Spleen (tissue), 13 donors: ENCODE measurements at places on chromosomes 4 and X. TPM values are rescaled to one million over a fixed set of nuclear protein-coding genes. Genes with fewer than 3 reads are reported as not detected.

DNA sequence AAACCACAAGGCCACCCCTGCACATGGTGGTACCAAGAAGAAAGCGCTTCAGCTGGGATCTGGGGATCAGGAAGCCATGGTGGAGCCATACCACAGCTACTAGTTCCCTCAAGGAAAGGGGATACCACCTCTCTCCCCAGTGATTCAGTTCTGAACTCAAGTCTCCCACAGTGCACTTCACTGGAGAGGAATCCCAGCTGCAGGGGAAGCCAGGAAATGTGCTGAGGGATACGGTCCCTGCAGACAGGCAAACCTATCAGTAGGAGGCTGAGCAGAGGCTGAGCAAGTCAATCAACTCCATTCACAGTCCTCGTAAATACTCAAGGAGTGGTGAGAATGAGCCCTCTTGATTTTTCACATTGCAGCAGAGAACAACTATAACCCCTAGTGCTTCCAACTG, 11.0 kb downstream of the TMEM192 start:
- H3K27ac ChIP-seq, result no peak overlapping the region
- DNase-seq, result no peak
- no peaks in the 10 kb centered on the region for H3K27me3 ChIP-seq
- no peak overlapping the region for H3K4me3 ChIP-seq
- no peaks in the 10 kb centered on the region for H3K36me3 ChIP-seq

DNA sequence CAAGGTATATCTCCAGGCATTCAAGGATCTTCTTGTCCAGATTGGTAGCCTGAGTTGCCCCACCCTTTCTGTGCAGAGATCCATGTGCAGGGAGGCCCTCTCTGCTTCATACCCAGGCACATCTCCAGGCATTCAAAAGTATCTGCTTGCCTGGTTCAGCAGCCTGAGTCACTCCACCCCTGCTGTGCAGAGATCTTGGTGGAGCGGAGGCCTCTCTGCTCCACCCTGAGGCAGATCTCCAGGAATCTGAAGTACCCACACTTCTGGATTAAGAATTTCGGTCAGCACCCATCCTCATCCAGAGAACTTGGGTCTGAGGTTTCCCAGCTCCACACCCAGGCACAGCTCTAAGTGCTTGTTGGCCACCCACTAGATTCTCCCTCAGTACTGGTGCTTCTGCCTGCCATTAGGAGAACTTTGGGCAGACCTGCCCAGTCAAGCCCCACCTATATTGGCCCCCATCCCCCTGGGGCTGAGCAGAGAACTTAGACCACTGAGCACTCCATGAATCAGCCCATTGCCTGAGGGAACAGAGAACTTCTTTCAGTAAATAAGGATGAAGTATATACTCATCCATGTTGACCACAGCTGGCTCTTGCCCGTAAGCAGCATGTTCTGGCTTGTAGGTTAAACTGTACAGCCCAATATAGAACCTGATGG, 199.5 kb upstream of the ZCCHC13 start:
- no peak overlapping the region for H3K27ac ChIP-seq
- H3K4me3 ChIP-seq, result no peak overlapping the region
- no peak for DNase-seq
- no peaks in the 10 kb centered on the region for H3K27me3 ChIP-seq
- H3K4me1 ChIP-seq, result no peaks in the 10 kb centered on the region

Gene STS
- total RNA-seq, result 11.9 TPM

GRCh38 chrX:290476-291166, 9.4 kb downstream of the PLCXD1 start:
- DNase-seq, result peak; percentile 70
- H3K27ac ChIP-seq, result no peak overlapping the region
- H3K4me3 ChIP-seq, result no peak overlapping the region
- peaks cover 73% of the 10 kb centered on the region for H3K36me3 ChIP-seq

DNA sequence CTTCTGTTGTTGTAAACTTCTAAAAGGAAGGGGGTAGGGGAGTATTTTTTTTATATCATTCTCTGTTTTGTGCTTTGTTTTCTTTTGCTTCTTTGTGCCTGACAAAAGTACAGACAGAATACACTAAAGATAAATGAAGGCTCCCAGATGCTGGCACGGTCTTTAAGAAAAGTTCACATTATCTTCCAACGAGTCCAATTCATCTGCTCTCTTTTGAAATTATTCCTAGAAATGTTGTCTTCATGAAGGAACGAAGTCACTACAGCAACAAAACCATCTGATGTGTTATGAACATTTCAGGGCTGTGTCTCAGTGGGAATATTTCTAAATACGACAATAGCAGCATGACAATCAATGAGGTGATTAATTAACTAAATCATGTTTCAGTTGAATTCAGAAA, 813.8 kb upstream of the HTR2C start:
- no peak overlapping the region for H3K27ac ChIP-seq
- H3K27me3 ChIP-seq, result no peaks in the 10 kb centered on the region
- no peaks in the 10 kb centered on the region for H3K36me3 ChIP-seq
- DNase-seq, result no peak

Gene S100P
- 34.7 TPM for total RNA-seq

- H3K36me3 ChIP-seq, result no peaks in the 10 kb centered on the region
- no peaks in the 10 kb centered on the region for H3K27me3 ChIP-seq
- H3K4me3 ChIP-seq, result no peak overlapping the region
Measured at GRCh38 chr4:142142366-142143054, 506.1 kb downstream of the IL15 start.

DNA sequence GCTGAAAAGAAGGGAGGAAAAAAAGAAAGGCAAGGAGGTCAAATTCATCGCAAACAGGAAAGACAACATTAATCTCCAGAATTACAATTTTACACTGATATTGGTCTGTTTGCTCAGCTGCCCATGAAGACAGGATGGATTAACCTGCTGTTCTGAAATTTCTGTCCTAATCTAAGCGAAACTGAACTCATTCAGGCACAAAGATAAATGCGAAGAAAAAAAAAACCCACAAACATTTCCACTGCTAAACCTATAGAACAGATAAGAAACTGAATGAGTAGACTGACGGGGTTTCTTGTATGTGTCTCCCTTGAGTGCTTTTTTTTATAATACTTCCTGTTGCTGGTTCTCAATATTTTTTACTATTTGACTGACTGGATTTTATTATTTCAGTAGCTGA, 251.8 kb upstream of the FTHL17 start:
- H3K4me1 ChIP-seq, result no peaks in the 10 kb centered on the region
- H3K4me3 ChIP-seq, result no peak overlapping the region
- no peak overlapping the region for H3K27ac ChIP-seq
- DNase-seq, result no peak

- no peaks in the 10 kb centered on the region for H3K27me3 ChIP-seq
- no peak overlapping the region for H3K4me3 ChIP-seq
- no peaks in the 10 kb centered on the region for H3K36me3 ChIP-seq
- no peaks in the 10 kb centered on the region for H3K4me1 ChIP-seq
- H3K27ac ChIP-seq, result no peak overlapping the region
- no peak for DNase-seq
Measured at GRCh38 chr4:8613421-8614364, 21.1 kb downstream of the CPZ start.

- DNase-seq, result no peak
- no peak overlapping the region for H3K27ac ChIP-seq
- peaks cover 4% of the 10 kb centered on the region for H3K27me3 ChIP-seq
- H3K36me3 ChIP-seq, result no peaks in the 10 kb centered on the region
- H3K4me1 ChIP-seq, result no peaks in the 10 kb centered on the region
- no peak overlapping the region for H3K4me3 ChIP-seq
Measured at GRCh38 chrX:137792214-137792613, 226.3 kb downstream of the ZIC3 start.

DNA sequence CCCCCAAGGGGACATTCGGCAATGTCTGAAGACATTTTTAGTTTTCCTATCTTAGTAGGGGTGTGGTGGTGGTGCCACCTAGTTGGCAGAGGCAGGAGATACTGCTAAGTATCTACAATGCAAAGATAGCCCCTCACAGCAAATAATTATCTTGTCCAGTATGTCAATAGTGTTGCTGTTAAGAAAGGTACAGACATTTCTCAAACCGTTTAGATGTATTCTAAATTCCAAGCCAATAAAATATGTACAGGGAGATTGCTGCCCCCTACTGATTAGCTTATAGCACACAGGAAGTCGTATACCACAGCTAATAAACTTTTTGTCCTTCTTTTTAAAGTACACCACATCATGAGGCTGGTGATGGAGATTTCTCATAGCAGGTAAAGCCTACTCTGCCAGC, 260.5 kb downstream of the TMA16 start:
- no peak for DNase-seq
- H3K36me3 ChIP-seq, result no peaks in the 10 kb centered on the region
- no peaks in the 10 kb centered on the region for H3K27me3 ChIP-seq
- no peak overlapping the region for H3K4me3 ChIP-seq

DNA sequence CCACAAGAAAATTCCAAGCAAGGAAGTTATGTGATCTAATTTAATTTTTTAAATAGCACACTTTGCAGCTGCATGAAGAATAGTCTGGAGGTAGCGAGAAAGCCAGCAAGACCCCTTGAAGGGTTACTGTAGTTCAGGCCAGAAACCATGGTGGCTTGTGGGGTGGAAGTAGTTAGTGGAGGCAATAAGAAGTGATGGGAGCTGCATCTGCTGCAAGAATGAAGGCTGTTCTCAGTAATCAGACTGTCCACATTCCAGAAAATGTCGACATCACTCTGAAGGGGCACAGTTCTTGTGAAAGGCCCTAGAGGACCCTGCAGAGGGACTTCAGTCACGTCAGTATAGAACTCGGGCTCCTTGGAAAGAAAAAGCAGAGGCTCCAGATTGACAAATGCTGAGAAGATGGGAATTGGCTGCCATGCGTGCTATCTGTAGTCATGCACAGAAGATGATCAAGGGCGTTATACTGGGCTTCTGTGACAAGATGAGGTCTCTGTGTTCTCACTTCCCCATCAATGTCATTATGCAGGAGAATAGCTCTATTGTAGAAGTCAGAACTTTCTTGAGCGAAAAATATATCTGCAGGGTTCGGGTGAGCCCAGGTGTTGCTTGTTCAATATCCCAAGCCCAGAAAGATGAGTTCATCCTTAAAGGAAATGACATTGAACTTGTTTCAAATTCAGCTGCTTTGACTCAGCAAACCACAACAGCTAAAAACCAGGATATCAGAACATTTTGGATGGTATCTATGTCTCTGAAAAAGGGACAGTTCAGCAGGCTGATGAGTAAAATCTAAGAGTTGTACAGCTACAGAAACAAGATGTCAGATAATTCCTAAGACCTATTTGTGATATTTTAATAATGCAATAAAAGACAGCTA, 254.2 kb downstream of the CBR4 start:
- no peaks in the 10 kb centered on the region for H3K36me3 ChIP-seq
- no peaks in the 10 kb centered on the region for H3K27me3 ChIP-seq
- H3K4me1 ChIP-seq, result no peaks in the 10 kb centered on the region
- H3K4me3 ChIP-seq, result no peak overlapping the region

- H3K4me3 ChIP-seq, result no peak overlapping the region
- no peak for DNase-seq
- no peaks in the 10 kb centered on the region for H3K36me3 ChIP-seq
- H3K27me3 ChIP-seq, result no peaks in the 10 kb centered on the region
Measured at GRCh38 chrX:16601885-16602284, 48.1 kb upstream of the S100G start.

- no peaks in the 10 kb centered on the region for H3K4me1 ChIP-seq
- no peak for DNase-seq
- H3K27ac ChIP-seq, result no peak overlapping the region
- H3K27me3 ChIP-seq, result no peaks in the 10 kb centered on the region
- H3K36me3 ChIP-seq, result peaks cover 4% of the 10 kb centered on the region
- no peak overlapping the region for H3K4me3 ChIP-seq
Measured at GRCh38 chrX:53383376-53384076, 38.9 kb downstream of the SMC1A start.

Gene COX7B
- total RNA-seq, result 151 TPM

GRCh38 chrX:41265615-41266014, 68.3 kb upstream of the DDX3X start:
- H3K4me3 ChIP-seq, result no peak overlapping the region
- no peaks in the 10 kb centered on the region for H3K36me3 ChIP-seq
- H3K27me3 ChIP-seq, result no peaks in the 10 kb centered on the region
- peaks cover 11% of the 10 kb centered on the region for H3K4me1 ChIP-seq
